Occipital lobe (tissue), 3 donors: ENCODE measurements at places on chromosomes 7 and 10.

DNA sequence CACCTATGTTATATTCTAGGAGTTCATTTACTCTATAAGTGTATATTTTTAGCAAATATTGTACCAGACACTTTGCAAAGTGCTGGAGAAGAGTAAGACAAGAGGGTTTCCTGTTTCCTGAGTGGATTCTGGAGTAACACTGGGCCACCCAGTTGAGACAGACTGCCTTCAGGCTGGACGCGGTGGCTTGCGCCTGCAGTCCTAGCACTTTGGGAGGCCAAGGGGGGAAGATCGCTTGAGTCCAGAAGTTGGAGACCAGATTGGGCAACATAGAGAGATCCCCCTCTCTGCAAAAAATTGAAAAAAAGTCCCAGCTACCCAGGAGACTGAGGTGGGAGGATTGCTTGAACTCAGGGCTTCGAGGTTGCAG, 772 bp upstream of the ZSCAN25 start:
- no peak for DNase-seq

GRCh38 chr7:226281-226895, 34.0 kb downstream of the FAM20C start:
- DNase-seq: no peak

GRCh38 chr7:12637819-12638592, 49.4 kb upstream of the ARL4A start:
- no peak for DNase-seq

- no peak for DNase-seq
These were observed 45.9 kb upstream of the GNAI1 start for GRCh38 chr7:80088705-80089104.

DNA sequence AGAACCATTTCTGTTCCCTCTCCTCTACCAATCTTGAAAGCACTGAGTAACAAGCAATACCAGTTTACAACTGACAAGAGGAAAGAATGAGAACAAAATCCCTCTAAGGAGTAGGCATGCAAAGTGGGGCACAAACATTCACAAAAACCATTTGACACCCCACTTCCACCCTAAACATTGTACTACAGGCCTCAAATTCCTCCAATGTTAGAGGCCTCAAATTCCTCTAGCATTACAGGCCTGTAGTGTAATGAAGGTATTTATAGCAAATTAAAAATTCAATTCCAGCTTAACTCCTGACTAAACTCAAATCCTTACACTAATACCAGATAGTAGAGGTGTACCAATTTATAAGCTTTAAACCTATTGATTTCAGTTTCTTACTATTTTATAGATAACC, 85.4 kb downstream of the SIRT1 start:
- DNase-seq: no peak

DNA sequence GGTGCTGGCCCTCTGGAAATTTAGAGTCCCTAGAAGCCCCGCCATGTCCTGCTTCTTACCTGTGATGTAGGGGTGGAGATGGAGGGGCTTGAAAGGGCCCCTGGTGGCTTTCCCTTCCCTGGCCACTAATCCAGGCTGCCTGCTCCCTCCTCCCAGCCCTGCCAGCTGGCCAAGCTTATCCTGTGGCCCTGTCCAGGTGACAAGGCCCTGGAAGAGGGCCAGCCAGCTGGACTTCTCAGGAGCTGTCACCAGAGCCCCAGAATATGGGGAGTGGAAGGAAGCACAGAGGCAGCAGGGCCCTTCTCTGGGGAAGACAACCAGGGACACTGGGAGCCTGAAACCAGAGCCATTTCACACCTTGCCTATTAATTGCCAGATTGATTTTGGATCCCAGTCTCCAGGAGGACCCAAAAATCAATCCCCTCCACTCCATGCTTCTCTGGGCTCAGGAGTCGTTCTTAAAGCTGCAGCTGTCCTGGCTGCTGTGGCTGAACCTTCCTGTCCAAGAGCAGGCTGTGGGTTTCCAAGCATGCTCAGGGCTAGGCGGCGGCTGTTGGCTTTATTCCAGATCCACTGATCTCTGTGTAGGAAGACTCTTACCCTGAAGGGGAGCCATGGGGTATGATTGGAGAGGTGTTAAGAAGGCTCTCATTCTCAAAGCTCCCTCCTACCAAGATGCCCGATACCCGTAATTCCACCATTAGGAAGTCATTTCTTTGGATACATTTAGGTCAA, 52.6 kb upstream of the PCBD1 start:
- no peak for DNase-seq

GRCh38 chr7:115471891-115472290, 550.0 kb downstream of the MDFIC start:
- DNase-seq: no peak

GRCh38 chr10:5282137-5282536, 82.6 kb upstream of the UCN3 start:
- no peak for DNase-seq

GRCh38 chr10:17003151-17003550, 126.5 kb downstream of the CUBN start:
- DNase-seq: no peak

DNA sequence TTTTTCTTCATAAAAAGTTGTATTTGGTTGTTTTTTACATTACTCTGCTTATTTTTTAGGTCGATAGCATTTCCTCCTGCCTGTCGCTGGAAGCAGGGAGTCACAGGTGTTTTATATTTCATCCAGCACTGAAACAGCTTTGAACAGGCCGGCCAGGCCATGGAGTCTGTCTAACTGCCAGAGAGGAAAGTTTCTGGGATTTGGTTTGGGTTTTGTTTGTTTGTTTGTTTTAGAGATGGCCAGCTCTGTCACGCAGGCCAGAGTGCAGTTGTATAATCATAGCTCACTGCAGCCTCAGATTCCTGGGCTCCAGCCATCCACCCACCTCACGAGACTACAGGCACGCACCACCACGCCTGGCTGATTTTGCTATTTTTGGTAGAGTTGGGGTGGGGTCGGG, 23.4 kb downstream of the PROSER2 start:
- DNase-seq: no peak

- no peak for DNase-seq
These were observed 11.2 kb upstream of the PLEKHA1 start for GRCh38 chr10:122363311-122363710.

DNA sequence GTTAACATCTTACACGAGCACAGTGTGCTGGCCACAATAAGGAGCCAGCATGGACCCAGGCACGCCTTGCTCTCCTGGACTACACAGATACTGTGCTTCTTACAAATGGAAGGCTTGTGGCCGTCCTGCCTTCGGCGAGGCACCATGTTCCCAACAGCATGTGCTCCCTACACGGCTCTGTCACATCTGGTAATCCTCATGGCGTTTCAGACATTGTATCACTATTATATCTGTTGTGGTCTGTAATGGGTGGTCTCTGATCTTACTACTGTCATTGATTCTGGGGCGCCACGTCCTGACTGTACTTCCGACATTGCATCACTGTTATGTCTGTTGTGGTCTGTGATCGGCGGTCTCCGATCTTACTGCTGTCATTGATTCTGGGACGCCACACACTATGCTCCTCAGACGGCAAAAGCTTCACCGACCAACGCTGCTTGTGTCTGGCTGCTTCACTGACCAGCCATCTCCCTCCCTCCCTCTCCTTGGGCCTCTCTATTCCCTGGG, 195.4 kb downstream of the MAD1L1 start:
- no peak for DNase-seq

DNA sequence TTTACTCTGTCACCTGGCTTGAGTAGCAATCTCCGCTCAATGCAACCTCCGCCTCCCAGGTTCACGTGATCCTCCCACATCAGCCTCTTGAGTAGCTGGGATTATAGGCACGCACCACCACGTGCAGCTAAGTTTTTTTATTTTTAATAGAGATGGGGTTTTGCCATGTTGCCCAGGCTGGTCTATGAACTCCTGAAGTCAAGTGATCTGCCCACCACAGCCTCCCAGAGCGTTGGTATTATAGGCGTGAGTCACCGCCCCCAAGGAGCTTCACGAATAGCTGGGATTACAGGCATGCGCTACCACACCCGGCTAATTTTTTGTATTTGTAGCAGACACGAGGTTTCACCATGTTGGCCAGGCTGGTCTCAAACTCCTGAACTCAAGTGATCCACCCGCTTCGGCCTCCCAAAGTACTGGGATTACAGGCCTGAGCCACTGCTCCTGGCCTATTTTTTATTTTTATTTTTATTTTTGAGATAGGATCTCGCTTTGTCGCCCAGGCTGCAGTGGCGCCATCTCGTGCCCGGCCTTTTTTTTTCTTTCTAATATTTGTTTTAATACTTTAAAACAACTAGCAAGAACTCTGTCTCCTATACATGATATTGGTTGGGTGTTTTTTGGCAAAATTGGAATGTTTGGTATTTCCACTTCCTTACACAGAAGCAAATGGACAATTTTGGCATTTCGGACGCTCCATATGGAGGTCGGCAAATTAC, 1.1 kb downstream of the EFCAB10 start:
- no peak for DNase-seq
